Muscle of back (tissue), 13 donors: ENCODE measurements at places on chromosomes 5 and 9. TPM values are rescaled to one million over a fixed set of nuclear protein-coding genes. Genes with fewer than 3 reads are reported as not detected.

Gene PCDHGB4
- 2.6 TPM for polyA plus RNA-seq

Gene CCL27
- polyA plus RNA-seq = 0.52 TPM

DNA sequence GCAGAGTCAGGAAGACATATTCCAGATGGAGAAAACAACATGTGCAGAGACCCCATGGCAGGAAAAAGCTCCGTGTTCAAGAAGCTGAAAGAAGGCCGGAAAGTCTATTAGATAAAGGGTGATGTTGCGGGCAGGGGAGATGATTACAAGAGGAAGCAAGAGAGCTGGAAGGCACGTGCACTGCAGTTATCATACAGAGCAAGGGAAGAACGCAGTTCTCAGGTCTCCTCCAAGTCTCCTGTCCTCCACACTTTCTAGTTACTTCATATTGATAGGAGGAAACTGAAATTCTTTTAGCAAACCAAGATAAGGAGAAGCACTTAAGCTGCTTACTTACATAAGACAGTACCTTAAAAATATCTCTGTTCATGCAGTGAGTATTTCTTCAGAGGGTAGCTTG is 58.3 kb upstream of the PLPP6 start:
- DNase-seq = no peak

Gene FCN2
- not detected for polyA plus RNA-seq

DNA sequence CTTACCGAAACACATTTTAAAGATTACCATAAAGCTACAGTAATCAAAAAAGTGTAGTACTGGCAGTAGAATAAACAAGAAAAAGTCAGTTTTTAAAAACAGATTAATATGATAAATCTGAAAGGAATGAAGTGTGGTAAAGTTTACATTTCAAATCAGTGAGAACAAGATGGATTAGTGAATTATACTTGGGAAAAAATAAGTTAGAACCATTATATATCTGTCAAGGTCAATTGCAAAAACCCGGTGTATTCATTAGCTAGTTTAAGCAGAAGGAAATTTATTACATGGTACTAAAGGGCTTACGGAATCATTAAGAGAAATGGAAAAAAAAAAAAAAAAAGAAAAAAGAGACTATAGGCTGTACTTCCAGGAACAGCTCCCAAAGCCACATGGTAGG is 164.3 kb downstream of the MUSK start:
- DNase-seq = no peak

DNA sequence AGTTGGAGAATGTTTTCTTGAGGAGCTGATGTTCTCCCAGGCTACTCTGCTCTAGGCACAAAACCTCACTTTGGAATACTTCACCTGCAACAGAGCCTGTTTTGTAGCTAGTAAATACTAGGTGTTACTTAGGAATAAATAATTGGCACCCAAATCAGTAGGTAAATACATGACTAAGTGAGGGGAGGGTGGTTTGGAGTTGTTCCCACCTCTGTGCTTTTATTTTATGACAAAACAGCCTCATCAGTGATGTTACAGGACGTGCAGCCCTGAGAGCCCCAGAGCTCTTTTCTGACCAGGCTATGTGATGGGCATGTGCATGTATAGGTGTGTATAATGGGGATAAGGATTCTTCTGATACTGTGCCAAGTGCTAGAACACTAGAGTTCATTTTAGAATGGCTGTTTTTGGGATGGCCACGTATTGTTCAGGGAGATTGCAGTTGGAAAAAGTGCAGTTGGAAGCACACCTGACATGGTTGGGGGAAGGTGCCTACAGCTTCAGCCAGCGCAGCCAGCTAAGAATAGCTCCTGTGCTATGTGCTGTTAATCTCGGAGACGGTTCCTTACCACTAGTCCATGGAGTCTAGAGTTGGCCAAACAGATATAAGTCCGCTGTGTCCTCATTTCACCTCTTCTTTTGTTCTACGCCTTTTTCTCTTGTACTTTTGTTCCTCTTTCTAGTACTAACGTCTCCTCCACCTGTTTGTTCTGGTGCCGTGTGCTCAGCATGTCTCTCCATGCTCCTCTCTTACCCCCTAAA is 284.7 kb downstream of the FANCC start:
- no peak for DNase-seq

Gene SPINK14
- not detected for polyA plus RNA-seq

- DNase-seq = no peak
These were observed 5.0 kb upstream of the ZNF462 start for GRCh38 chr9:106857811-106858470.

Gene TAF11L2
- not detected for polyA plus RNA-seq

Gene PCDHGC5
- 0.33 TPM for polyA plus RNA-seq

DNA sequence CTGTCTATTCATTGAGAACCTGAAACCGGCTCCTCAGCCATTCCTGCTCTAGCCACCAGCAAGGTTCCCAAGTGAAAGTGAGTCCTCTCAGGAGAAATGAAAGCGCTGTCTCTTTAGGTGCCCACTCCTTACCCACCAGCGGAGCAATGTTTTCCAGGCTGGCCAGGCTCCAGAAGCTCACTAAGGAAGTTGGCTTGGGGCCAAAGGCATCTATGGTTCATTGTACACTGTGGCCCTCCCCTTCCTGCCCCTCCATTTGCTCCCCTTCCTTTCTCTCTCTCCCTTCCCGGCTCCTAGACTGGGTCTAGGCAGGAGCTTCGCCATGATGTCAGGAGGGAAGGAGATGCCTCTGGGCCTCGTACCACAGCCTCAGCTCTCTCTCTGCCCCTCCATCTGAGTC is 1.1 kb upstream of the GABRP start:
- DNase-seq = no peak

GRCh38 chr5:82164977-82165713 is 113.0 kb downstream of the RPS23 start:
- peak; percentile 63 for DNase-seq

DNA sequence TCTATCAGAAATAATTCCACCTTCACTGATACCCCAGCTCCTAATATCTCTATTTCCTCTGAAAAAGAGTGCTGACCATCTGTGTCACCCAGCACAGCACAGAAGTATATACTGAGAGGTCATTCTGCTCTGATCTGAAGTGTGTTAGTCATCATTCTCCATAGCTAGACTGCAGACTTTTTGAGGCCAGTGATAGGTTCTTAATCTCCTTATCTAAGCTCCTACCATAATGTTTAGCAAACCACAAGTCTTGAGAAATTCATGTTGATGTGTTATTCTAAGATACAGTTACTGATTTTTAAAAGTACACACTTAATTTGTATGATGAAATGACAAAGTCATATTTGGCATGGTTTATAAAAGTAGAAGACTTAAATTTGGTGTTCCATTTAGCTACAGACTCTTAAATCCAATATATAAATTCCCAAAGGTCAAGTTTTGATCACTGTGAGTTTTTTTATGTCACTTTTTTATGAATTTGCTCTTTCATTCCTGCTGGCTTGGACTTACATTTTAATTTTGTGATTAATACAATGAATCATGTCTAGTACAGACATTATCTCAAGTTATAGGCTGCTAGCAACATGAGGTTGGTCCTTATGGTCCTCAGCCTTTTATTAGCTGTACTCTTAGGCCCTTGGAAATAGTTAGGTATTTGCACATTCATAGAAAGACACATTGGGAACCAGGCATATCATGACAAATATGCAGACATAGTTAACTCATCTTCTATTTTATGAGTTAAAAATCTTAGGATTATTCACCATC is 380.8 kb downstream of the EBF1 start:
- no peak for DNase-seq
